ENCODE measurements at places on chromosomes 7 and 10.

GRCh38 chr7:27953361-27953760 is 213.4 kb downstream of the TAX1BP1 start:
- DNase-seq: no peak

- no peak for DNase-seq
Measured at GRCh38 chr7:38632411-38632810, 1.2 kb upstream of the AMPH start.

DNA sequence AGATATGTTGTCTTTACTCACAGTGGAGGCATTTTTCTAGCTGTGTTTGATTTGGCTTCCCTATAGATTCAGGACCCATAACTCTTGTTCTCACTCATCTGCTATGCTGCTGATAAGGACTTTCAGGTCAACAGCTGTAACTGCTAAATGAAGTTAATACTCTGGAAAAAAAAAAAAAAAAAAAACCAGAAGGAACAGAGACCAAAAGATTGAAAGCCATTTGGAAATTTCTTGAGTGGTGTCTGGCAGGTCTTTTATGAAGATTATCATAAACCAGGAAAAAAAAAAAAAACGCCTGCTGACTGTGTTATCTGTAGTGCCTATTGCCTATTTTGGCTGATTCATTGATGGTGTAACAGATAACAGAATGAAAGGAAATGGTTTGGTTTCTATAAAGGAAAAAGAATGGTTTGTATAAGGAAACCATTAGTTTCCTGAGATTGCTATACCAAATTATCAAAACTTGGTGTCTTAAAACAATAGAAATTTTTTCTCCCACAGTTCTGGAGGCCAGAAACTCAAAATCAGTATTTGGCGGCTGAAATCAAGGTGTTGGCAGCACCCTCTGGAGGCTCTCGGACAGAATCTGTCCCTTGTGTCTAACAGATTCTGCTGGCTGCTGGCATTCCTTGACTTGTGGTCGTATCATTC is 60.5 kb upstream of the BET1 start:
- peak; percentile 6 for DNase-seq

GRCh38 chr7:139132887-139133286 is 23.4 kb upstream of the ZC3HAV1 start:
- DNase-seq: no peak

GRCh38 chr10:131803860-131804425 is 96.9 kb upstream of the PPP2R2D start:
- no peak for DNase-seq

- DNase-seq: no peak
Measured at GRCh38 chr7:148585399-148585798, 5.2 kb upstream of the C7orf33 start.

DNA sequence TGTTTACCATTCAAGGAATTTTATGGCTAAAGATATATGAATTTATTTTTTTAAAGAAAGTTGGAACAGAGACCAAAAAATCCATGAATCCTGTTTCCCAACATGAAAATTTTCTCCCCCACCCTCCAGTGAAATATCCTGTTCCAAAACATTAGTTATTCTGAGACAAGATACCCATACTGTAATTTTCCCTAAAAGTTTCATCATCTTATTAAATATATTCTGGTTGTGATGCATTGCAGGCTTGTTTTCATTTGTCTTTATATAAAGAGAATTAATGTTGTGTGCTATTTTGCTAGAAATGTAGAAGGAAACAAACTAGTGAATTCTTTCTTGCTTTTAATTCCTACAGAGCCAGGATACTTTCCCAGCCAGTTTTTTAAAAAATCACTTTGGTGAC is 106.6 kb downstream of the EXOC4 start:
- no peak for DNase-seq

DNA sequence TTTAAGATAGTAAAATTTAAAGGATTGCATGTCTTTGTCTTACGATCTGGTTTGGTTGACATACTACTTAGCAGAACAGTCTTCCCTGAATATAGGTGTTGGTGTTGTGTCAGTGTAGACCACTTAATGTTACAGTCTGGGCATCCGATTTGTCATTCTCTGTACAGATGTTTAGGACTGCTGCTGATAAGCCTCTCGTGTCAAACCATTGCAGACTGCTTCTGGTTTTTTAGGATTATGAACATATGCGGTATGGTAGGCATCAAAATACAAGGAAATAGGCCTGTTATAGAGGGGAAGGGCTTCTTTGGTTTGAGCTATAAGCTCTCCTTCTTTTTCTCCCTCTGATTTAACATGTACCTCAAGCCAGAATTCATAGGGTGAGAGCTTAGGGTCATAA is 7.4 kb downstream of the CYP3A43 start:
- no peak for DNase-seq

GRCh38 chr7:35694161-35694783 is 663 bp downstream of the HERPUD2 start:
- DNase-seq: no peak

DNA sequence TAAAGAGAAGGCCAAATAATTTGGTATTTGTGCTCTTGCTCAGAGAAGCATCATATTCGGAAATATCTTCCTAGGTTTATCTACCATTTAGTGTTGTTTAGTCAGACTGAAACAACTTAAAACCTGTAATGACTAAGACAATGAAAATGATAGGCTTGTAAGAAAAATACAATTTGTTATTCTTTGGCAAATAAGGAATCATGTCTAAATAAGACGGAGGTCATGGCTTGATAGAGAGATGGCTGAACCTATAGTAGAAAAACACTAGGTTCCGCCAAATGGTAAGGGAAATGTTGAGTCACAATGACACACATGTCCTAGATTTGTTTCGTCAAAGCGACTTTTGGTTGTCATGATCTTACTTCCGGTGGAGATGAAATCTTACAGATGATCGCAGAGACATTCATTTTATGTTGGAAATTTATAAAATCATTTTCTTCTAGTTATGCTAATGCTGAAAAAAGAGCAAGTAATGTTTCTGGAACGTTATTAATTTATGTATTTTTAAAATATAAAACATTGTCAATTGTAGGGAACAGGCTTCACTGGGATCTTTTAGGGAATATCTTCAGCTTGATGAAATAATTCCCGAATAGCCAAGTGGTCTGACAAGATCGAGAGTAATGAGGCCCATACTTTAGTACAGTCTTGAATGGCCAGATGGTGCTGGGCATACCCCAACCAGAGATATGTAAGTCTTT is 1.0 kb downstream of the SRGN start:
- no peak for DNase-seq

DNA sequence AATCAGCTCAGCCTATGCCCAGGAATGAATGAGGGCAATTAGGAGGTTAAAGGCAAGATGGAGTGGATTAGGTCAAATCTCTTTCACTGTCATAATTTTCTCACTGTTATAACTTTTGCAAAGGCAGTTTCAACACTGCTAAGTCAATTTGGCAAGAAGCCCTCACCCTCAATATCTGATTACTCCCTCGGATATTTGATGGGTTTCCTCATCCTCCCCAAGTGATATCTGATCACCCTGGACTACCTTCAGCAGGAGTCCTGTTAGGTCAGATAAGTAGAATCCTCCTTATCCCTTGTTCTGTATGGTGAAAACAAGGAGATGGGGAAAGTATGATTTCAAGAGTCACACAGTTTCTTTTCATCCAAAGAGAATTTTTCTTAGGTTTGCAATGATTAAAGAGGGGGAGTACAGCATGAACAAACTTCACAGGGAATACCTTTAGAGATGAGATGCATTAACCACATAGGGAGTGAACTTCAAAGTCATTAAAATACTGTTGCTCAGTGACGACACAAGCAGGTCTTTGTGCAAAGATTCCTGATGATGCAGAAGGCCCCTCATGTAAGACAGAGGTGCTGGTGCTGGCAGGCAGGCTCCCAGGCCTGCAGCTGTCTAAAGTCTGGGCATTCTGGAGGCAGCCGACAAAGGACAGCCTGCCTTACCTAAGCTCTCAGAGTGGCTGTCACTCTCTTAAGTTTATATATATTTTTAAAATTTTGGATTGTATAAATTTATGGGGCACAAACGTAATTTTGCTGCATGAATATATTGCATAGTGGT is 75.4 kb upstream of the POM121L12 start:
- no peak for DNase-seq

DNA sequence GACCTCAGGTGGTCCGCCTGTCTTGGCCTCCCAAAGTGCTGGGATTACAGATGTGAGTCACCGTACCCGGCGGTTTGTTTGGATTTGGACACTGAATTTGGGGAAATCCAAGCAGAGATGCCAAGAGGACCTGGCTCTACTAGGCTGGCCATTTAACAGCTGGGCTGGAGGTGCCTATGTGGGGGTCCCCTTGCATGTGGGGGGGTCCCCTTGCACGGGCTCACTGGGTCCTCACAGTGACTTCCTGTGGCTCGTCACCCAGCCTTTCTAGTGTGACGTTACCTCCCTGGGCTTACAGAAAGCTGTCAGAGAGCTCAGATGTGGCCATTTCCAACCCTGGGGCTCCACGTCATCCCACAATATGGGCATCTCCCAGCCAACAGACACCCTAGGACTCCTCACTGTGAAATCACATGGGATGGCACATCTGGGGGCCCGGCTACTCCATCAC is 49.3 kb upstream of the GNA12 start:
- DNase-seq: no peak

DNA sequence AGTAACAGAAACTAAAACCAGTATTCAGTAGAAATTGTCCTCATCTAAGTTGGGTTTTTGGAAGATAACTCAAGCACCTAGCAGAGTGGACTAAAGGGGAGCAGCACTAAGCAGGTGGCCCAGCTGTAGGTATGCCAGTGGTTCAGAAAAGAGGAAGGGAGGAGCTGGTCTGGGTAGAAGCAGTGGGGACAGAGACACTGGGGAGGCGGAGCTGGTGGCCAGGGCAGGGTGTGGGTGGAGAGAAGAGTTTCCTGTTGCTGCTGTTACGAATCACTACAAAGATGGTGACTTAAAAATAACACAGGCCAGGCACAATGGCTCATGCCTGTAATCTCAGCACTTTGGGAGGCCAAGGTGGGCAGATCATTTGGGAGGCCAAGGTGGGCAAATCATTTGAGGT is 136.2 kb downstream of the WDR11 start:
- DNase-seq: no peak

- no peak for DNase-seq
Measured at GRCh38 chr7:114531326-114531725, 116.7 kb downstream of the FOXP2 start.

GRCh38 chr7:38677981-38678697 is 47.0 kb upstream of the AMPH start:
- DNase-seq: no peak

GRCh38 chr7:77710067-77710466 is 13.8 kb downstream of the RSBN1L start:
- no peak for DNase-seq

- no peak for DNase-seq
Measured at GRCh38 chr7:646487-646886, 80.0 kb upstream of the DNAAF5 start.

DNA sequence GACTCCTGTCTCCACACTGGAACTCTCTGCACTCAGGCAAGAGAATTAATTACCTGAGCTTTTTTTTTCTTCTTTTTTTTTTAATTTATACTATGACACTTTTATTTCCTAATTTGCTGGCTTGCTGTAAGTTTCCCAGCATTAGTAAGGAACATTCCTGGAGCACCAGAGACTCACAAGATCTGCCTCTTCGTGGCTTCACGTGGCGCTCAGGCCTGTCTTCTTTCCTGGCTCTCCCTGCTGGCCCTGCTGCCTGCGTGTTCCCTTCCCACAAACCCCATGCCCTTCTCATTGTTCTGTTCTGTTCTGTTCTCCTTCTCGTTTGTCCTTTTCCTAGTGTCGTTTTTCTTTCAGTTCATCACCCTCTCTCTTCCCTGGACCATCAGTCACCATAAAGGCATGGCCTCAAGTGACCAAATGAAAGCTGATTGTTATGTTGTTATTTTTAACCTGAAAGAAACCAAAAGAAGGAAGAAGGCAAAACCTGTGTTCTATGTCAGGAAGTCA is 591.6 kb upstream of the PFKP start:
- peak; percentile 55 for DNase-seq

DNA sequence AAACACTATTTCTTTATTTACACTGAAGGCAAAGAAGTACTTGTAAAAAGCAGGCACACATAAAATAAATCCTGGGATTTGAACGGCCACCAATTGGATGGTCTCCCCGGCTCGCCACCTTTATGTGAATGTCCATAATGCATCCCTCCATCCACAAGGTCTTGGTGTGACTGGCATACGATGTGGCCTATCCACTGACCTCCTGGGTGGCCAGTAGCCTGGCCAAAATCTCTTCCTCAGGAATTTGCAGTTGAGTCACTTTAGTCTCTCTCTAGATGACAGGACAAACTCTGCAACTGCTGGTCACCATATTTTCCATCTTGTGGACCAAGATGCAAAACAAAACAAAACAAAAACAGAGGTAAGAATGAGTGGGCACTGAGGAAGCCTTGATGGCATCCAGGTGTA is 39.1 kb downstream of the CDK1 start:
- DNase-seq: no peak

DNA sequence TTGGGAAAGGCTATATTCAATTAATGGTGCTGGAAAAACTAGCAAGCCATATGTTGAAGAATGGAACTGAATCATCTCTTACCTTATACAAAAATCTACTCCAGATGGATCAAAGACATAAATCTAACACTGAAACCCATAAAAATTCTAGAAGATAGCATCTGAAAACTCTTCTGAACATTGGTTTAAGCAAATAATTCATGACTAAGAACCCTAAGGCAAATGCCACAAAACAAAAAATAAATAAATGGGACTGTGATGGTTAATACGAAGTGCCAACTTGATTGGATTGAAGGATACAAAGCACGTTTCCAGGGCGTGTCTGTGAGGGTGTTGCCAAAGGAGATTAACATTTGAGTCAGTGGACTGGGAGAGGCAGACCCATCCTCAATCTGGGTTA is 1130.0 kb downstream of the DNAJB9 start:
- no peak for DNase-seq

- no peak for DNase-seq
Measured at GRCh38 chr10:129033790-129034272, 433.2 kb upstream of the MGMT start.

DNA sequence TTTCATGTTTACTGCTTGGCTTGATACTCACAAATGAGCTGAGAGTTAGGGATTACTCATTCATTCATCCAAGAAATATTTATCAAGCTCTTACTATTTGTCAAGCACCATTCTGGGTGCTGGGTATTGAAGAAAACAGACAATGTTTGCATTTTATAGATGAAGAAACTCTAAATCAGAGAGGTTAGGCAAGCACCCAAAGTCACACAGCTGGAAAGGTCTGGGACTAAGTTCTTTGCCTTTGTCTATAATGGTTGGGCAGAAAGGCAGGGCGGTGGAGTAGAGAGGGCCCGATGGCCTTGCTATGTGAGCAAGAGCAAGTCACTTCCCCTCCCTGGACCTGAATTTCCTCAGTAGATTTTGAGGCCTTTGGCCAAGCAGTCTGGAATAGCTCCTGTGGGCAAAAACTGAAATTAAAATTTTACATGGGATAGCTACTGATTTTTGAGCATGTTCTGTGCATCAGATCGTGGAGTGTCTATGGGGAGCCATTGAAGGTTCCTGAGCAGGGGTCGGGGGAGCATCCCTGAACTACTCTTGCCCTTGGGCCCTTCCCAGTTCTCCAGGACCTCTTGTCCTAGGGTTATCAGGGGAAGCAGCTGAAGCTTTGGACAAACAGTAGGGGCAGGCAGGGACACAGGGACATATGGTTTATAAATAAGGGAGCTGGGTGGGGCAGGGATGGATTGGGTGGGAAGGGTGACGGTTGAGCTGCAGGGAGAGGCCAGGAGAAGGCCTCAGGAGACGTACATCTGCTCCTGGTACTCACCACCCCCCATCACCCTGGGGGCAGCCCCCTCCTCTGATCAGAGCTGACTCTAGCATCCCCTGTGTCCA is 23.3 kb downstream of the AQP1 start:
- no peak for DNase-seq
